Cerebellar nuclear complex (tissue), 1 donor: ENCODE measurements at places on chromosomes 7 and 10.

DNA sequence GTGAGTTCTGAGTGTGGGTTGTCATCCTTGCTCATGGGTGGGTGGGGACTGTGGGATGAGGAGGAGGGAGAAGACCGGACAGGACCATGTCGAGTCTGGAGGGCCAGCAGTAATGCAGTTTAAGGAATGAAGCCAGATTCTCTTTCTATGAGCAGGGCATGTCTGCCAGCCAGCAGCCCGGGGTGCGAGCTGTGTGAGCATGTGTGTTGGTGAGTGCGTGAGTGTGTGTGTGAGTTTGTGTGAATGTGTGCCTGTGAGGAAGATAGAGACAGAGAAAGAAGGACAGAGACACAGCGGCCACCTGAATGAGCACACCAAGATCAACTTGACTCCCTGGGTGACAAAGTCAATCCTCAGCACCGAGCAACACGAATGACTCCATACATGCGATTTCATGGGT, 52.3 kb downstream of the ADARB2 start:
- no peak for DNase-seq

DNA sequence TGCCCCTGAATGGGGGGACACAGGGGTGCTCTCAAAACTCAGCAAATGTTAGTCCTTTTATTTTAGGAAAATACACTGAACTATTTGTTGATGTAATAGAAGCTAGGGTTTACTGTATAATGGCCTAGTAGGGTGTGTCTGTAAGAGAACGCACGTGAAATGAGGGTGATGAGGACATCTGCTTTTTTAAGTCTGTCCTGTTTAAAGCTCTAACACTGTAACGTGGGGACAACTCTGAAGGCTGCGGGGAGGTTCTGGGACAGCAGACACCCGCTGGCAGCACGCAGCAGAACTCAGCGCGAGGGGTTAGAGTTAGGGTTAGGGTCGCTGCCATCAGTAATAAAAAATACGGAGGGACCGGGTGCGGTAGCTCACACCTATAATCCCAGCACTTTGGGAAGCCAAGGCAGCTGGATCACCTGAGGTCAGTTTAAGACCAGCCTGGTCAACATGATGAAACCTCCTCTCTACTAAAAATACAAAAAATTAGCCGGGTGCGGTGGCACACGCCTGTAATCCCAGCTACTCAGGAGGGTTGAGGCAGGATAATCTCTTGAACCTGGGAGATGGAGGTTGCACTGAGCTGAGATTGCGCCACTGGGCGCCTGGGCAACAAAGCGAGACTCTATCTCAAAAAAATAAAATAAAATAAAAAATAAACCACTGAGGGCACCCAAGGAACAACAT, 98.0 kb downstream of the CTBP2 start:
- DNase-seq = no peak

DNA sequence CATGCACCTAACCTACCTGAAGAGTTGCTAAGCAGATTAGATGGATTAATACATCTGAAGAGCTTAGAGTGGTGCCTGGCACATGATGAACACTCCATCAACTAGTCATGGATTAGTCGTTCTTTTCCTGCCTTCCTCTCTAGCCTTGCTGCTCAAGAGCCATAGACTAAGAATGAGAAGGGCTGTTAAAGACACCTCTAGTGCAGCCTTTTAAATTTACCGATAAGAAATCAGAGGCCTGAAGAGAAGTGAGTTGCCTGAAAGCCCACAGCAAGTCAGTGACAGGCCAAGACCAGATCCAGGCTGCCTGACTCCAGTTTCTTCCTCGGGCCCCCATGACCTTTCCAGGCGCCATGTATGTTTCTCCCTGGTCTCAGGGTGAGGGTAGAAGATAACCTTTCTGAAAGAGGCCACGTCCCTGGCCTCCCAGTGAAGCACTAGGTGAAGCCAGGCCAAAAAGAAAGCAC, 6.5 kb downstream of the TSPAN15 start:
- no peak for DNase-seq

- DNase-seq = no peak
Measured at GRCh38 chr7:133529861-133530260, 277.0 kb downstream of the EXOC4 start.

GRCh38 chr10:19683356-19683755, 132.9 kb upstream of the PLXDC2 start:
- no peak for DNase-seq

- no peak for DNase-seq
Measured at GRCh38 chr10:11169976-11170375, 152.3 kb downstream of the CELF2 start.

DNA sequence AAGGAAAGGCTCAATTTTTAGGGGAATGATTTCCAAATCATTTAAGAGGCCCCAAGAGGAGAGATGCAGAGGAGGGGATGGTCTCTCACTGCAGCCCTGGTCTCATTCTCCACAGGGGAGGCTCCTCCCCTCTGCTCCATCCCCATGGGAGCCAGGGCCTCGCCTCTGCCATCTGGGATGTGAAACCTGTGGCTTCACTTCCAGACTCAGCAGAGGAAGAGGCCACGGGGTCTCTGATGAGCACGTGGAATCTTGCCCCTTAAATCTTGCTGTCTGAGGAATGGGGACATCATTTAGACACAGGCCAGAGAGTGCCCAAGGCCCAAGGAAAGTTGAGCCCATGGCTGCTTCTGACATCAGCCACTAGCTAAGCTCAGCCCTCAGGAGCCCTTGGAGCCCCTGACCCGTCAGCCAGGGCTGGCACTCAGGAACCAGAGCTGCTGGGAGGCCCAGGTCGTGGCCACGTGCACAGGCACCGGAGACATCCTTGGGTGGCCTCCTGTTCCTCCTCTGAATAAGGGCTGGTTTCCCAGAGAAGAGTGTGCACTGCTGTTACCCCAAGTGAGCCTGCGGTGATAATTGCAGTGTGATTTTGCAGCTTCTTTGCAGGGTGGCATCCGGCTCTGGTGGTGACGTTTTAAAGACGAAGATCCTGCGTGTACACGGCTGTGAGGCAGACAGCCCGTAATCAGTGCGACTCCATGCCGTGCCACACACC, 50.5 kb downstream of the VIPR2 start:
- no peak for DNase-seq

GRCh38 chr7:80259-81067, 111.9 kb upstream of the FAM20C start:
- no peak for DNase-seq

DNA sequence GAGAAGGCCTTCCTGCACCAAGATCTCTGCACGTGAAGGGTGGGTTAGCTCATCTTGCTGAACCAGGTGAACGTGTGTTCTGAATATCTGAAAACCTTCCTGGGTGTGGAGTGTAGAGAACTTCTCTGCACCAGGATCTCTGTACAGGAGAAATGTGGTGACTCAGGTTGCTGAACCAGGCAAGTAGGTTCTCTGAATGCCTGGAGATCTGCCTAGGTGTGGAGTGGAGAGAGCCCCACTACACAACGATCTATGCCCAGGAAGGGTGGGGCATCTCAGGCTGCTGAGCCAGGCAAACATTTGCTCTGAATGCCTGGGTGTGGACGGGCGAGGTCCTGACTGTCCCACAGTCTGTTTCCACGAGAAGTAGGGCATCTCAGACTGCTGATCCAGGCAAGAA, 1002.3 kb upstream of the KCND2 start:
- no peak for DNase-seq

DNA sequence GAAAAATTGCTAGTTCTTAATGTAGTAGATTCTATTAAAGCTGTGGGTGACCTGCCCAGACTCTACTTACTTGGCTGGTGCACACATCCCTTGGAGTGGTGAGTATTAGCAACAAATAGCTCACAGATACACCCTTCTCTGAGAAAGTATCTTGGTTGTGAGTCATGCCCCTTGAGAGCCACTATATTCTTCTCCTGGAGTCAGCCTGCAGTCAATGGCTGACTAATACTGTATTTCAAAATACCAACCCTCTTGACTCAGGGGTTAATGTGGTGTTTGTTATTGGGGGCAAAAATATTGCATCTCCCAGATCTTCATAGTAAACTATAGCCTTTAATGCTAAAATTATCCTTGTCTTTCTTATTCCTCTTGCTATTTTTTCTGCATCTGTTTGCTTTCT, 354.9 kb downstream of the BMPER start:
- DNase-seq = no peak

DNA sequence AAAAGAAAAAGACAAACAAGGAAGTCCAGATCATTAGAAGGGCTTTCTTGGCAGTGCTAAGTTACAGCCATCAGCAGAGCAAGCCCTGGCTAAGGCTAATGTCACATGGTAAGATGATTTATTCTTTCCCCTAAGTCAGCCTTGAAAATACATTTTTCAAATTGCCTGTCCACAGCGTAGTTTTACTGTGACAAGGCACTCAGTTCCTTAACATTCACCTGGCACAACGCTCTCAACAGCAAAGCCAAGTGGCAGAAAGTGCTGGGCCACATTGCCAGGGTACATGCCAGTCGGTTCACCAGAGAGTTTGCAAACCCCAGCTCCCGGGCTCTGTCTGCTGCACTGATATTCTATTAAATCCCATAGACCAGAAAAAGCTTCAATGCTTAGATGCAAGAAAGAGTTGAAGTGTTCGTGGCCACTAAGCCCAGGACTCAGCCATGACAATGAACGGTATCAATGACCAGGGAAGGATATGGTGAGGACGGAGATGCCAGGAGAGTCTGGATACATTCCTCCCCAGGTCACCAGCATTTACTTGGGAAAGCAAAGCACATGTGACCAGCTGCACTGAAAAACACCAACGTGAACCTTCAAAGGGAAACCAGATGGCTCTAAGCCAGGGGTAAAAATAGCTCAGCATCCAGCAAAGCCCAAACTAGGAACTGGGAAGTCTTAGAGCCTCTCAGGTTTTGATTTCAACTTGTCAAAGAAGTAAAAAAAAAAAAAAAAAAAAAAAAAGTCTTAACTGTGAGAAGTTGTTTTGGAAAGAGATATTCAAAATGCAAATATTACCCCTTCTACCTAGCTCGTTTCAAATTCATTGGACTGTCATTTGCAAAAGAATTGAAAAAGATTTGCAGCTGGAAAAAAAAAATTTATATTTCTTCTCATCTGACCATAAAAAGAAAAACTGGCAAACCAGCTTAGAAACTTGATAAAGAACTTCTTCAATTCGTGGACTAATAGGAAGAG, 23.9 kb upstream of the MPP7 start:
- peak; percentile 4 for DNase-seq

GRCh38 chr7:134473861-134474291, 15.0 kb upstream of the AKR1B1 start:
- no peak for DNase-seq

DNA sequence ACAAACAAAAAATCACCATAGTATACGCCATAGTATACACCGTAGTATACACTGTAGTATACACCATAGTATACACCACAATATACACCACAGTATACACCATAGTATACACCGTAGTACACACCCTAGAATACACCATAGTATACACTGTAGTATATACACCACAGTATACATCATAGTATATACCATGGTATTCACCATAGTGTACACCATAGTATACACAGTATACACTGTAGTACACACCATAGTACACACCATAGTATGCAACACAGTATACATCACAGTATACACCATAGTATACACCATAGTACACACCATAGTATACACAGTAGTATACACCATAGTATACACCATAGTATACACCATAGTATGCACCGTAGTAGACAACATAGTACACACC, 157.6 kb upstream of the ADARB2 start:
- DNase-seq = no peak

DNA sequence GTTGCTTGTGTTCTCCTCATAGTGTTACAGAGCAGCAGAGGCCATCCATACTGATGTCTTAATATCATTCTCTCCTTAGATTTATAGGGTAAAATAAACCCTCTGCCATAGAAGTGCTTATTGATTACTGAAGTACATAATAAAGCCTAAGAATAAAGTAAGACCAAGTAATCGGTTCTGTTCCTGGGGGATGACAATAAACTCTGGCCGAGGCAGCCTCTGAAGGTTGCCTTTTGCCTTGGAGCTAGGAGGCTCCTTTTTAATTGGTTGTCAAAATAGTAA, 711.6 kb upstream of the GALNT17 start:
- no peak for DNase-seq

- DNase-seq = no peak
Measured at GRCh38 chr10:15531927-15532722, 161.0 kb upstream of the FAM171A1 start.

DNA sequence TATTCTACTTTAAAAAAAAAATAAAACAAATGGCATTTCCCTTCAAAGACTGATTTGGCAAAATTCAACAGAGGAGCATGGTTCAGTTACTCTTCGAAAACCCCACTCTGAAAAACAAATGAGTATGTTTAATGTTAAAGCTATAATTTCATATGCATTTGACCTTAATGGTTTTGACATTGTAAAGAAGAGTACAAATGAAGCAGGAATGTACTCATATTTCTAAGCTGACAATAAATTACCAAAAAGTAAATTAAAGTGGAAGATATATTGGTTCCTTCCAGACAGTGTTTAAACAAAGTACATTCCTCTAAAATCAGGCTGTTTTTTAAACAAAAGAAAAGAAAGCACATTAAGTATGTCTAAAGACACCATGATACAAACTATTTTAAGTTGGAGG, 16.4 kb downstream of the RGS10 start:
- no peak for DNase-seq

GRCh38 chr7:45185864-45186250, 28.3 kb downstream of the RAMP3 start:
- no peak for DNase-seq

DNA sequence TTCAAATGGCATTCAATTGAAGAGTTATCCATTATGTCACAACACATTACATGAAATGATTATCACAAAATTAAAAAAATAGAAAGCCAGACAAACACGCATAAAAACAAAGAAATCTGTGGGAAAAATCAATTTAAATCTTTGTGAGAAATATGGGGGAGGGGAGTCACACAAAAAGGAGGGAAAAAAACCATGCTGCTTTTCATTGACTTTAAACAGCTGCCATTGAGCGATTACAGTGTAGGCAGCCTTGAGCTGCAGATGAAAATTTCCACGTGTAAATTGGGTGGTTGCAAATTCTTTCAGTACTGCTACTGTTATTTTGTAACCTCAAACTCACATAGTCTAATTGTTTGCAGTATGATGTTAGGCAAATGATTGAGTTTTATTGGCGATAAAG, 889.9 kb upstream of the PHF14 start:
- DNase-seq = no peak

DNA sequence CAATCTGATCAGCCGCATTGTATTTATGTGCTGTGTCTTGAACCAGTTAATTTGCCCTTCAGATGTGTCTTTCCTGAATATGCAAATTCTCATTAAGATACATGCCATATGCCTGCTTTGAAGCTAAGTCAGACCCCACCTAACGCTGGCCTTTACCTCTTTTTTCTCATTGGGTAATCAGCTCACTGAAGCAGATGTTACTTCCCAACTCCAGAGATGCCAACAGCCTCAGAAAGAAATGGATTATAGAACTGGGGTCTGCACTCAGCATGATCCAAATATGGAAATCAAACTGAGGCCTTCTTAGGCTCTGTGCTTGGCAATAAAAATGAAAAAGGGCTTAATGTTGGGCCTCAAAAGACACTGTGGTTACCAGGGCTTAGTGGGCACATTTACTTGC, 113.9 kb downstream of the FZD1 start:
- DNase-seq = no peak

GRCh38 chr10:35079265-35079664, 10.9 kb downstream of the CUL2 start:
- DNase-seq = no peak

GRCh38 chr7:96174812-96175211, 147.1 kb downstream of the SLC25A13 start:
- DNase-seq = no peak

- DNase-seq = no peak
Measured at GRCh38 chr10:117677890-117678500, 135.4 kb downstream of the EMX2 start.

GRCh38 chr10:114458955-114459354, 54.7 kb upstream of the AFAP1L2 start:
- DNase-seq = no peak

GRCh38 chr7:66315192-66315591, 110.1 kb downstream of the TPST1 start:
- no peak for DNase-seq
